Activated CD4-positive, alpha-beta T cell treated with anti-CD3 and anti-CD28 coated beads, Interleukin-10, Interleukin-2, amounts not matched to agents 100 ng/mL and 50 ng/mL, durations not matched to agents 16 hours and 8 hours (primary cell): ENCODE measurements at places on chromosomes 12 and 14.

DNA sequence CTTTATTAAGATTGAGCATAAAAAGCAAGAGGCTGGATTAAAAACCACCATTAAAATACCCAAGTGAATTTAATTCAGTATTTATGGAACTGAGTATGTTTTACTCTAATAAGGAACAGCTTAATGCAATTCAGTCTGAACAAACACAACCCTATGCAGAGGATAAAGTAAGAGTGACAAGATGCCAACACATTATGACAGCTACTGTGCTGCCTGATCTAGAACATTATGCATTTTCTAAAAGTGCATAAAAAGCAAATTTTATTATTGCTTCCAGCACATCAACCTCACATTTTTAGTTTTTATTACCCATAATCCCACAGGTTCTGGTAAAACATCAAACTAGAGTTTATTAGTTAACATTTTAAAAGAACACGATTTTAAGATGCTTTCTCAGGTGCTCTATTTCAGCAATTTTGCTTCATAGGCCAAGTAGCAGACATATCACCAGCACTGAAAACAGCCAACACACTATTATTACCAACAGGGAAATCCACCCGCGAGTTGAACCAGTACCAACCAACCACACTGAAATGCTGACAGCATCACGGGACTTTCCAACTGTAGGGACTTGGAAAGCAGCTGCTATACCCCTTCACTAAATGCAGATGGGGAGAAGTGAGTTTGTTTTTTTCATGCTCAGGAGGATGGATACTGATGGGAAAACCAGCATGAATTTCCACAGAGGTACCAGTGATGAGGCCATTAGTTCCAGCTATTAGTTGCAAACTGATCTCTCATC, 372.1 kb downstream of the KCNH5 start:
- no peak for DNase-seq

DNA sequence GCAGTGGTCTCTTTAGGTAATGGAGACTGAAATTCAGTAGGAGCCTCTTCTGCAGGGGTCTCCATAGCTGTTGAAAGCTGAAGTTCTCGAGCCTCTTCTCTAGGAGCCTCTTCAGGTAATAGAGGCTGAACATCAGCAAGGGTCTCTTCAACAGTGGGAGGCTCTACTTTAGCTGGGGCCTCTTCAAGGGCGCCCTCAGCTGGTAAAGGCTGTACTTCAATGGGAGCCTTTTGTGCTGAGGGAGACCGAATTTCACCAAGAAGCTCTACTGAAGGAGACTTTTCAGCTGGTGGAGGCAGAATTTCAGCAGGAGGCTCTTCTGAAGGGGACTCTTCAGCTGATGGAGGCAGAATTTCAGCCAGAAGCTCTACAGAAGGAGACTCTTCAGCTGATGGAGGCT, 1.5 kb downstream of the FSCB start:
- DNase-seq = no peak

GRCh38 chr12:127108360-127109215, 1158.4 kb upstream of the TMEM132C start:
- DNase-seq = peak; percentile 55

DNA sequence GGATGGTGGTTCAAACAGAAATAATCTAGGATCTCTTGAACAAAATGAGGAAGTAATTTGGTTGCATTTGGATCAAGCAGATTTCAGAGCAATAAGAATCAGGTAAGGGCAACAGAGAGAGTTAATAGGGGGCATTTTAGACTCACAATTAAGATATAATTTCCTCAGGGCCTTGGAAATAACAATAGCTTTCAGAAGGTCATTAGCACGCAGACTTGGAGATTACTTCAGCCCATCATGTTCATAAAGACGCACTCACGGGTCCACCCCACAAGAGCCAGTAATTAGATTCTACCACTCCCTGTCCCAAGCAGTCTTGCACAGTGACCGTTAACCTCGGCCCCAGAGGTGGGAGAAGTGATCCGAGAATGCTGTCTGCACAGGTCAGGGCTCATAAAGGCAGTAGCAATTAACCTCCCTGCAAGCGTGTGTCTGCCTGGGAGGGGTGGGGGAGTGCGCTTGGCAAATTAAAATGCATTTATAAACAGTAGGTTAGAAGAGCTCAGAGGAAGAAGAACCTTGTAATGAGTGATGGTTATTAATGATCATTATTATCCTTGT, 125.7 kb upstream of the CCDC196 start:
- no peak for DNase-seq

DNA sequence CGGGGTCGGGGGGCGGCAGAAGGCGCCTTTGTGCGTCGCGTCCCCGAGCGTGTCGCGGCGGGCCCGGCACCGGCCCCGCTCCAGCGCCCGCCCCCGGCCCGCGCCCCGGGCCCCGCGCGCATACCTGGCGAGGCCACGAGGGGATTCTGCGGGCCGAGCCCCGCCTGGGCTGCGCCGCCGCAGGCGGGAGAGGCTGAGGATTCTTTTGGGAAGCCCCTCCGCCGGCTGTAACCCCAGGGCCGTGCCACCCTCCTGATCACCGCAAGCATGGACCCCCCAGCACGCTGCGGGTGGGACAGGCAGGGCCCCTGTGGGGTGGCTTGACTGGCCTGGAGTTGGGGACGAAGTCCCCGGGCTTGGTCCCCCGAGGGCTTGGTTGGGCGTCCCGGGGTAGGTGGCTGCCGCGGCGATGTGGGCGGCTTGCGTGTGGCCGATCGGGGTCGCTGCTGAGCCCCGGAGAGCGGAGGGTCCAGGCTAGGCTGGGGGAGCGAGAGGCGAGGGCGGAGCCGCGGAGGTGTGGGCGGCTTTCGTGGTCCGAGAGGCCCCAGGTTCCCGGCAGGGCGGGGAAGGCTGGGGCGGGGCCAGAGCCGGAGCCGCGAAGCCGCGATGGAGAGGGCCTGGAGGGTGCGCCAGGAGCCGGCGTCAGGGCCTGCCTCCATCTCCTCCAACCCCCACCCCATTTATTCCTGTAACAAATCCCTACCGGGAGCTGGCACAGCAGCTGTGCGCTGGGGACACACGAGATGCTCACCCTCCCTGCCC, 28.4 kb upstream of the GPR132 start:
- DNase-seq = peak; percentile 80
